ENCODE measurements at places on chromosomes 5 and 9.

GRCh38 chr5:54415147-54415546 is 40.4 kb upstream of the HSPB3 start:
- DNase-seq, result no peak

- peak; percentile 36 for DNase-seq
Measured at GRCh38 chr5:74640954-74641734, 616 bp upstream of the ENC1 start.

- no peak for DNase-seq
Measured at GRCh38 chr9:77753180-77753579, 105.1 kb upstream of the GNA14 start.

DNA sequence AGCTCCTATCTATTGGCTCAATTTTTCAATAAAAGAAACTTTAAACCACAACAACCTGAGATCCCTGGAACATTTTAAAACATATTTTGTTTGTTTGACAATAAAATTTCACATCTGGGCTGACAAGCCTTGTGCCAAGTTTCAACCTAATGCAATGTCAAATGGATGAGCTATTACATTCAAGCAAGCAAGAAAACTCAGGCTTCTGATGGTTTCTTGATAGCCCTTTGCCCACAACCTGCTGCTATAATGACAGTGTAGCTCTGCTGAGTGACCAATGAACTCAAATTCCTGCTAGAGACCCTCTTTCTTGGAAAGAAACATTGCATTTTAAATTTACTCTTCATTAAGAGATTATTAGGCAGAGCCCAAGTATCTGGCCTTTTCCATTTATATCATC is 472.9 kb downstream of the ARHGEF28 start:
- no peak for DNase-seq

DNA sequence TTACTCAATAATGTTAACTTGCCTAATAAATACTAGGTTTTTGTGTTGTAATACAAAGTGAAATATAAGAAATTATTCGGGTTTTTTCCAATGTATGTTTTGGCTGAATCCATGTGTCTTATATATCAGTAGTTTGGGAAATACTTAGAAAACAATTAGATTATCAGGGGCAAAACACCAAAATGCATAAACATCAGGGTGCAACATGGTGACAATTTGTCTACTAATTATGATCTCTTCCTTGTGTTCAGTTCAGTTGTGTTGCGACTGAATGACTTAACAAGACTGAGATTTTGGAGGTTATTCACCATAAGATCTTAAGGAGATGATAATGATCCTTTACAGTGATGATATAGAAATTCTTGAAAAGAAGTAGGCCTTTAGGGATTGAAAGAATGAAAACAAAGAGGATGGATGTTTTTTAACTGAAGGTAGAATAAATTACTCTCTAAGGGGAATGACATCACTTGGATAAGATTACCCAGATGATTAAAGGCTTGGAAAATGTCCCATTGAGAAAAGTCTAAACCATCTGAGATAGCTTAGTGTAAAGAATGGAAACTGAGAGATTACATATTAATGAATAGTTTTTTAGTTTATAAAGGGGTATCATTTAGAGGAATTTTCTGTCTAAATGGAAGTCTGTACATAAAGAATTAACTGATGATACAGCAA is 415.8 kb downstream of the SPATA31D1 start:
- DNase-seq, result no peak

GRCh38 chr5:51872144-51872543 is 488.9 kb downstream of the ISL1 start:
- no peak for DNase-seq

- DNase-seq, result no peak
Measured at GRCh38 chr5:3642231-3642630, 46.6 kb downstream of the IRX1 start.
